Ureter (tissue), 1 donor: ENCODE measurements at places on chromosomes 5 and 9.

DNA sequence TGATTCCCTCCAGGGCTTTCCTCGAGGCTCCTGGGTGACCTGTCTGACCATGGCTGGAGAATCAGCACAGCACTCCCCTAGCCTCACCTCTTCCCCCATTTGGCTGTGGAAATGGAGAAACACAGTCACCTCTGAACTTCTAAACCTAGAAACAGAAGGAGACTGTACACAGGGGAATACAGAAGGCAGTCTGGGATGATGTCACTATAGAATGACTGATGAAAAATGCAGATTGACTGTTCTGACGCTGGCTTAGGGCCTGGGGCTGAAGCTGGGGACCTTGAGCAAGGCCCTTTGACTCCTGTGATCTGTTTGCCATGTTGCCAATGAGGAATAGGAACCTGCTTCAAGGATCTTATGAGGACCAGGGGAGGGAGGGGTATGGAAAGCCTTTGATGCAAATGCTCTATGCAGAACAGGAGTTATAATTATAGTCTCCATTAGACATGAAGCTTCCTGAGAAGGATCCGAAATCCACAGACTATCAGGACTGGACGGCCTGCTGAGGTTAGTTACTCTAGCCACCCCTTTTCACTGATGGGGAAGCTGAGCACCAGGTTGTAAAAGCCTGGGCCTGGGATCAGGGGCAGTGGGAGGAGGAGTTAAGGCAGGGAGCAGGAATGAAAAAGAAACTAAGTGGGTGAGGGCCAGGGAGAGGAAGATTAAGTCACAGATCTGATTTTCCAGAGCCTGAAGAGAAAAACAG lies 24.4 kb upstream of the ANXA6 start:
- DNase-seq, result peak; percentile 24

DNA sequence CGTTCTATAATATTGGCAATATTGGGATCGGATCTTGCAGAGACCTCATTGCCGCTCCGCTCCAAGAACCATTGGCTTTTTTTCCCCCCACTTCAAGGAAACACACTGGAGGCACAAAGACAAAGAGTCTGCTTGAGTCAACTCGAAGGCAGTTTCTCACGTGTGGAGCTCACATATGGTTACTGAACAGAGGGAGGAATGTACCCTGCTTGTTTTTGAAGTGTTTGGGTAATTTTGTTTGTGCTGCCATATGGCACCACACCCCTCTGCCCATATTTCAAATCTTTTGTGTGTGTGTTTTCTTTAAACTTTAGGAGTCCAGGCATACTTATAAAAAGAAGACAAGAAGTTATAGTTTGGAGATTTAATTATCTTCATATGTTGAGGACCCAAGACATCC lies 595.9 kb downstream of the DTWD2 start:
- no peak for DNase-seq

GRCh38 chr9:98491828-98492227 lies 216.9 kb downstream of the GABBR2 start:
- DNase-seq, result no peak

DNA sequence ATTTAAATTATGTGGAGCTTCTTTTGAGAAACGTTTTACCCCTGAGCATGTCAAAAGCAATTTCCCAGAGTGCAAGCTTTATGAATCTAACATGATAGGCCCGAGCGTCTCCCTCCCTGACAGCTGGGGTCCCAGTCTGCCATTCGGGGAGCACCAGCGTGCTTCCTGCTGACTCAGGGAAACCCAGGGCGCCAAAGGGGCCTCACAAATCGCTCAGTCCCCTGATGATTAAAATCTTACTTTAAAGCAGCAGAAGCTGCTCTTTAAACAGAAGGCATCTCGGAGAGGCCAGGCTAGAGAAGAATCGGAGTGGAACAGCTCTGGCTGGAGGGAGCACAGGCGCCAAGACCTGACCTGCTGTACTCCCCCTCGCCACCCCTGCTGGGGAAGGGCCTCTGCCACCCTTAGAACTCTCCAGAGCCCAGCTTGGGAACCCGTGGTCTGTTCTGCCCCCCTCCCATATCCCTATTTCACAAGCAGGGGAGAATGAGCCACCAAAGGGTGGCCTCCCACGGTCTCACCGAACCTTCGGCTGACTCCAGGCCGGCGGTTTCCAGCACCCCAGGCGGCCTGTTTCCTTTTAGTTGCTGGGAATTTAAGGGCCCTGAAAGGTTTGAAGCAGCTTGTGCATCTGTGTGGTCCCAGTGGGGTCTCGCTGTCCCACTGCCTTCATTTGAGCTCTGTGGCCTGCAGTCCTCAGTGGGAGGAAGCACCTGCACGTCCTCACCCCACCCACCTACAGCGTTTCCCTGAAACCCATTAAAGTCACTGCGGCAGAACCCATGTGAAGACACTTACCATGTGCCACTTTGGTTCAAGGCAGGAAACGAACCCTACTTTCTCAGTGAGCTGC lies 147.6 kb downstream of the COL23A1 start:
- peak; percentile 5 for DNase-seq

DNA sequence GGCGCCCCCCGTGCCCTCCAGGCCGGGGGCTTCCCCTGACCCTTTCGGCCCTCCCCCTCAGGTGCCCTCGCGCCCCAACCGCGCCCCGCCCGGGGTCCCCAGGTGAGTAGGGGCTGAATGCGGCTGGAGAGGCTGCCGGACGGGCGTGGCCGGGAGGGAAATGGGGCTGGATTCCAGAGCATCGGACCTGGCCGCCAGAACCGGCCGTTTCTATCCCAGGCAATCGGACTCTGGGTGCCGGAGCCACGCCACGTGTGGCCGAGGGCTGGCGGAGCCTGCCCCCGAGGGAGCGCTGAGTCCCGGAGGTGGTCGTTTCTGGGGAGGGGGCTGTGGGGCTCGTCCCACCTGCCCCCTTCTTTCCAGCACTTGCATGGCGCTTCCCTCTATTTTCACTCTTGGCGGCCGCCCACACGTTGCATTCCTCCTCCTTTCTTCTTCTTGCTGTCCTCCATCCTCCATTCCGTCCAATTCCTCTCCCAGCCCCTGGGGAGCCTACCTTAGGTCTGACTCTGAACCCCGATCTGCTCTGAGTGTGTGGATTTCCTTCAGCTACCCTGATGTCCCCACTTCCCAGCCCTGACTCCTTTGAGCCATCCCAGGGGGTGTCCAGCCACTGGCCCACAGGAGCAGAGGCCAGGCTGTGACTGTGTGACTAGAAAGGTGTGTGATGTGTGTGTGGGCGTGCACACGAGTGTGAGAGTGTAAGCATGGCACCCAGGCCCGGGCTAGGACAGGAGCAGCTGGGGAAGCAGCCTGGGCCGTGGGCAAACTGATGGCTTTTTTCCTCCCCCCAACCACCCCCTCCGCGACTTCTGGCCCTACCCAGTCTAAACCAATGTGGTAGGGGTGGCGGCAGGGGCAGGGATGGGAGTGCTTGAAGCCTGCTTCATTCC lies 24.7 kb downstream of the GOLGA2 start:
- DNase-seq, result no peak

- DNase-seq, result no peak
These were observed 271.6 kb downstream of the RAB3C start for GRCh38 chr5:58854441-58854840.

- DNase-seq, result no peak
These were observed 75.5 kb downstream of the CACNA1B start for GRCh38 chr9:137952976-137953666.

- DNase-seq, result no peak
These were observed 21.9 kb downstream of the CSF2 start for GRCh38 chr5:132095424-132095972.

DNA sequence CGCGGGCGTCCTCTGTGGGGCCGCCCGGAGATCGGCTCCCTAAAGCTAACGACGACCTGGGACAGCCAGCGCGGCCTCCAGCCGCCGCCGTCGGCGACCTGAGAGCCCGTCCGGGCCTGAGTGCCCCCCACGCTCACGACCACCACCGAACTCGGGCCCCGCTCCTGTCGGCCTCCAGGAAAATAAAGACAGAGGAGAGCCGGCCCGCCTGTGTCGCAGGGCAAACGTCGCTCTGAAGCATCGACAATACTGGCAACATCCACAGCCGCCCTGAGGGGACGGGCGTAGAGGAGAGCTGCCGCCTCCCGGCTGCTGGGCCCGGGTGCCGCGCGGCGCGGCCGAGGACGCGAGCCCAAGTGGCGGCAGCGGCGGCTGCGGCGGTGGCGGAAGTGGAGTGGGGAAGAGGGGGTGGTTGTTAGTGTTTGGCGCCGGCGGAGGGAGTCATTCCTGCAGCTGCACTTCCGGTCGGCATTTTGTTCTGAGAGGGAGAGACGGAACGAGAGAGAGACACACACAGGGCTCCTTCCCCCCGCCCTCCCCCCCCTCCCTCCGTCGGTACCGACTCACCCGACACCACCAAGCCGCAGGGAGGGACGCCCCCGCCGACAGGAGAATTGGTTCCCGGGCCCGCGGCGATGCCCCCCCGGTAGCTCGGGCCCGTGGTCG lies at the start of gene NIPBL:
NIPBL (plus strand) TSS at position 471 of the 666 bp plus-strand sequence. CDS start 76,928 bp downstream, outside the sequence.
- DNase-seq, result peak; percentile 95

DNA sequence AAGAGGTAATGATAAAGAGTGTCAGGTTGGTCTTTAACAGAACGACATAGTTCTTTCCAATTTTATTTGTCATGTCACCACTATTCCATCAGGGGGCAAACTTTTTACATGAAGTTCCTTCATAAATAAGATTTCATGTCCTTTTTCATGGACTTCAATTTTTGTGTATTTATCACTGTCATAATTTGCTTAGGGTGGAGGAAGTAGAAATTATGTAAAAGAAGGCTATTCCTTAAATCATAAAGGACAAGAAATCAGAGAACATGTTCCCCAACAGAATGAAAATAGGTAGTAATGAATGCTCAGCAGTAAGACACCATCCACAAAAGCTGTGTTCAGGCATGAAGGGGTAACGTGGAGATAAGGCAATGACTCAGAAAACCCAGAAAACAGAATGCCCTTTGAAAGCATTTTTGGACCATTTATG lies 72.7 kb downstream of the ZFAND5 start:
- DNase-seq, result no peak

- peak; percentile 84 for DNase-seq
These were observed 101.1 kb downstream of the RGS3 start for GRCh38 chr9:113564498-113565237.

GRCh38 chr5:72659726-72660125 lies 152.5 kb upstream of the ZNF366 start:
- DNase-seq, result no peak

GRCh38 chr9:6277417-6277816 lies 50.8 kb upstream of the TPD52L3 start:
- DNase-seq, result no peak

DNA sequence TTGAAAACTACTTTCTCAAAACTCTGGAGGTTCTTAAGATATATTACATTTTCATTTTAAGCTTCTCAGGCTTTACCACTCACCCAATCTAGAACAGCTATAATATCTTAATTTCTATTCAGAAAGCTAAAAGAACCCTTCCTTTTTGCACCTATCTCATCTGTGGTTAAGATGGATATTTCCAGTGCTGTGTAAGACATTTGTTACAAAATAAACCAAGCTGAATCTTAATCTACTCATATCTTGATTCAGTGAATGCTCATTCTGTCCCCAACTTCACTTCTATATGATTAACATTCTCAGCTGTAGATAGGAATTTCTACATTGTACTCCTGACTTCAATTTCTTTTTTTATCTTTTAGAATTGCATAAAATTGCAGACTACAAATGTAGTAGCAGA lies 15.0 kb downstream of the ABHD17B start:
- DNase-seq, result no peak

DNA sequence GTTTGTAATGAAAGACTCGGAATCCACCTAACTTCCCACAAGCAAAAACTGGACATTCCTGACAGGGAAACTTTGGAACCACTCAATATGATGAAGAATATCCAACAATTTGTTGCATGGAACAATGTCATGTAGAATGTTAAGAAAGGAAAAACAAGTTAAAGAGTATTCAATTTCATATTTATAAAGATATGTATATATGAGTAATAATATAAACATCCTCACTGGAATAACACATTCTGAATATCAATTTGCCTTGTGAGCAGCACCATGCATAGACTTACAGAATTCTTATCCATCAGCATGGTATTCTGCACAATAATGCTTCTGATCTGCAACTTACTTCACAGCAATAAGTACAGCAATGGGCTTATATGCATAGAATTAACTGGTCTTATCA lies 650.3 kb downstream of the SEMA5A start:
- DNase-seq, result no peak
